ENCODE measurements at places on chromosomes 5 and 9.

DNA sequence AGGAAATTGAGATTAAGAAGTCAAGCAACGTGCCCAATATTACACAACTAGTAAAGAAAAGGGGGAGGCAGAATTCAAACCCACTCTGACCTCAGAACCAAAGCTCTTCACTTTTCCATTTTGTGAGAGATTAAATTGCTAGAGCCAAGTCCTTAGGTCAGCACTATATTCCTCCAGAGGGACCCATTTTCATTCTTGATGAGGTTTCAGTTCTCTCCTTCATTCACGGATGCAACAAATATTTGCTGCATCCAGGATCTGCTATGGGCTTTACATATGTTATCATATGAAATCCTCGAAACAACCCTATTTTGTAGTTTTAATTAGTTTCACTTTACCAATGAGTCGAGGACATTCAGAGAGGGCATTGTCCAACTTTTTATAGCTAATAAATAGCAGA lies 239.2 kb downstream of the EFNA5 start:
- DNase-seq, result no peak

DNA sequence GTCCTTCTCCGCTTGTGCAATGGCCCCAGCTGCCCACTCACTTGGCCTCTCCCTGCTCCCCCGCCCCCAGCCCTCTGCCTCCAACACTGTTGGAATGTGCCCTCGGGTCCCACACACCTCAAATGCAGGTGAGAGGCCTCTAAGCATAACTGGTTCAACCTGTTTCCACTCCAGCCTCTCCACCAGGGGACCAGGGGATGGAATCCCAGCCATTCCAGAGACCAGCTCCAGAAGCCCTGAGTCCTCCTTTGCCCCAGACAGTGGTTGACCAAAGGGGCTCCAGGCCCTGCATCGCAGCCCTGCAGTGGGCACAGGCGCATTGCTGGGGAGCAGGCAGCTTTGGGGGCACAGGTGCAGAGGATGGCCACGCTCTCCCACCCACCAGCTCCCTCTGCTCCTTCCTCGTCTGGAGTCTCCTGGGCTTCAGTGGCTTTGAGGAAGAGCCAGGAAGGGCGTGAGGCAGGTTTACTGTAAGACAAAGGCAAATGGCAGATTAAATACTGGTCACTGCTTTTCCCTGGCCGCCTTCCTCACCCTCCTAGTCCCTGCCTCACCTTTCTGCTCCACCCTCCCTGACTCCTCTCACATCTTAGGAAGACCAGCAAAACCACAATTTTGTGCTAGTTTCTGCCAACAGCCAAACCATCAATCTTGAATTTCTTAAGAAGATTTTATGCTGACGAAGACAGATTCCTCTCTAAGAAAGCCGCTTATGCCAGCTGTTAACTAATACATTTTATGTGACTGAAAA lies 29.1 kb upstream of the IRX2 start:
- no peak for DNase-seq

DNA sequence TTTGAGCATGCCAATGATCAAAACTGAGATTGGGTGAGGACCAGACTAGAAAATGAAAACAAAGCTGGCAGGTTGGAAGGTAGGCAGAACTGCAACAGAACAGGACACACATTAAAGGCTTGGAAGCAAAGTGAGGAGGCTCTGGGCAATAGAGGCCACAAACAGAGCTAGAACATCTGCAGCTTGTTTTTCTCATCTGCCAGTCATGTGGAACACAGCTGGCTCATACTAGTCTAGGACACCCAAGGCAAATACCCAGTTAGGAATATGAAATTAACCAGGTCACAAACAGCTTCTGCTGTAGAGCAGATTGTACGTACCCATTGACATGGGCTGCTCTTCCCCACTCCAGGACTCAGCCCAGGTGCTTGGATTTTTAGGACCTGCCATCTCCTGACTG lies 61.7 kb downstream of the SPEF2 start:
- no peak for DNase-seq

DNA sequence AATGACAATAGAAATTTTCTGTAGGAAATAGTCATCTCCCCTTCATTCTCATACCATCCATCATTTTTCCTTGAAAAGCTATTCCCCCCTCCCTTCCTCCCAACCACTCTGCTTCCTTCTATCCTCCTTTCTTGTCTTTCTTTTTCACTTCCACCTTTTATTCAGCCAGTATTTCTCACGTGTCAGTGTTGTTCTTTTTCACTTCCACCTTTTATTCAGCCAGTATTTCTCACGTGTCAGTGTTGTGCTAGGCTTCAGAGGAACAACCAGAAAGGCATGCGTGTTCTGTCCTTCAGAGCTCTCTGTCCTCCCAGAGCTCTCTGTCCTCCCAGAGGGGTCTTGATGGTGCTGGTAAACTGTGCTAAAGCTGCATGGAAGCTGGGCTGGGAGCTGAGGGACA lies 419.6 kb downstream of the GADD45G start:
- peak; percentile 32 for DNase-seq

DNA sequence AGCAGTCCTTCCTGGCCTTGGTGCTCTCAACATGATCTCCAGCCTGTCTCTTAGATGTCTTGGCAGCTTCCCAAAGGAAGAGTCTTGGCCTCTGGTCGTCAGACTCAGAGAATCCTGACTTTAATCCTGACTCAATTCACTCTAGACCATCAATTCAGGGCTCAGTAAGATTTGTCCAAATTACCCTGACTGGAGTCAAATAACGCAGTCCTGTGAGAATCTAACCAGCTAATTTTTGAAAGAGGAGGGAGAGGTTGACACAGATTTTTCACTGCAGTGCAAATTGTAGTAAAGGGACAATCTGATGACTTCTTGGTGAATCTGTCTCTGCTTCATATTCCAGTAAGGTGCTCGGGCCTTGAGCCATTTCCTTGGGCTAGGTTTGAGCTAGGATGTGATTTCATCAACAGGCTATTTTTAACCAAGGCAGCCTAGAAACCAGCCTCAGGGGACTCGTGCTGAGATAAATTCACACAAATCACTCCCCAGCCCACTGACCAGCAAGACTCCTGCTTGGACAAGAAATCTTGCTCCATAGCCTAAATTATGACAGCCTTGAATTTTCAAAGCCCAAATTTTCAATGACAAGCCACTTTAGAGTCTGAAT lies 257.4 kb downstream of the ENC1 start:
- DNase-seq, result no peak

DNA sequence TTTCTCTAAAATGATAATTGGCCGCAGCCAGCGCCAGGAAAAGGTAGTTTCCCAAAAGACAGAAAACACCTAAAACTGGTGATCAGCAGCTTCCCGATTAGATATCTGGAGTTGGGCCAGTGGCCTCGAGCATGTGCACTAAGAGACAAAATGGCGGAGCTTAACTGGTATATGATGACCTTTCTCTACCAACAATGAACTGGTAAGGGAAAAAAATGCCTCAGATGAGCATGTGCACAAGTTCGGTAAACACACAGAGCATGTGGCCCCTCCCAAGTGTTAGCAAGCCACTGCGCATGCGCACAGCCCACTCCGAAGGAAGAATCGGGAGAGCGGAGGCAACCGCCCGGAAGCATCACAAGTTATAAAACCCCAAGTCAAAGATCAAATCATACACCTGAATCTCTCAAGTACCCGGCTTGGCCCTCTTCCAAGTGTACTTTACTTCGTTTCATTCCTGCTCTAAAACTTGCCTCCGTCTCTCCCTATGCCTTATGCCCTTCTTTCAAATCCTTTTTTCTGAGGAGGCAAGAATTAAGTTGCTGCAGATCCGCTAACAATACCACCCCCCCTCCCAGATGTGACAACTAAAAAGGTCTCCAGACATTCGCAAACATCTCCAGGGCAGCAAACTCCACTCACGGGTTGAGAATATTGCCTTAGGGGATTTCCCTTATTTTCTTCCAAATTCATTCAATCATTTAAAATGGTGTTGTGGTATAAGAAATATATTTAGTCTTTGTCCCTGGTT lies 15.0 kb upstream of the PTBP3 start:
- DNase-seq, result peak; percentile 41

DNA sequence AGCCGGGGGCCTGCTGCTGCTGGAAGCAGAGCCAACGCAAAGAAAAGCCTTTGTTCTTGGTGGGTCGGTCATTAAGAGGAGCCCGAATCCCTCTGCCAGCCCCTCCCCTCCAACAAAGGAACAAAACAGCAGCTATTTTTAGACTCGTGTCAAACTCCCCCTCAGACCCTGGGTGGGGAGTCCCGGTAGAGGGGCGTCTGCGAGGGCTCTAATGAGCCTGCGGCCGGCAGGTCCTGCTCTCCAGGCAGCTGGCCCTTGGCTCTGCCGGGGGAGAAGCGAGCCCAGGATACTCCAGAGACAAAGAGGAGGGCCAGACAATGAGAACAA lies 114.0 kb downstream of the LHX2 start:
- no peak for DNase-seq

GRCh38 chr5:52582313-52582712 lies 205.4 kb upstream of the ITGA1 start:
- DNase-seq, result no peak

- no peak for DNase-seq
These were observed 6.4 kb upstream of the MGAT4B start for GRCh38 chr5:179812997-179813607.

- DNase-seq, result no peak
These were observed 473.0 kb downstream of the TUSC1 start for GRCh38 chr9:25205285-25205684.

GRCh38 chr9:124078641-124079040 lies 67.1 kb downstream of the LHX2 start:
- no peak for DNase-seq

DNA sequence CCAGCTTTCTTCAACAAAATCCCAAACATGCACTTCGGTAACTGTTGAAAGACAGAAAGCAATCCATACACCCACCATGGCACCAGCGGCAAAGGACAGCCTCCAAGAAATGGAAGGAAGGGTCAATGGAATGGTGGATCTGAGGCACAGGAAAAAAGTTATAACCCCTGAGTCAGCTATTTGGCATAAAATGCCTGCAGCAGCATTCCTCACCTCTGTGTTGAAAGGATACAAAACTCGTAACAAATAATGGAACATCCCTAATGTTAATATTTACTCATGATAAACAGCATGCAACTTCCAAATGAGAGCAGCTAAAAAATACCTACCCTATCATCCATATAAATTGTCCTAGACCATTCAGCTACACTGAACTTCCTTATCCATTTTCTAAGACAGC lies 9.4 kb downstream of the FBXW11 start:
- no peak for DNase-seq

All from memory B cell (primary cell).